ENCODE measurements at places on chromosomes 5 and 9.
A peak's percentile ranks its signal among the peaks of the same experiment; 100 is the strongest.

- no peak for DNase-seq
Observed at GRCh38 chr5:1448511-1449011, 3.3 kb upstream of the SLC6A3 start.

- DNase-seq = no peak
Observed at GRCh38 chr5:69509212-69509611, 16.6 kb downstream of the OCLN start.

DNA sequence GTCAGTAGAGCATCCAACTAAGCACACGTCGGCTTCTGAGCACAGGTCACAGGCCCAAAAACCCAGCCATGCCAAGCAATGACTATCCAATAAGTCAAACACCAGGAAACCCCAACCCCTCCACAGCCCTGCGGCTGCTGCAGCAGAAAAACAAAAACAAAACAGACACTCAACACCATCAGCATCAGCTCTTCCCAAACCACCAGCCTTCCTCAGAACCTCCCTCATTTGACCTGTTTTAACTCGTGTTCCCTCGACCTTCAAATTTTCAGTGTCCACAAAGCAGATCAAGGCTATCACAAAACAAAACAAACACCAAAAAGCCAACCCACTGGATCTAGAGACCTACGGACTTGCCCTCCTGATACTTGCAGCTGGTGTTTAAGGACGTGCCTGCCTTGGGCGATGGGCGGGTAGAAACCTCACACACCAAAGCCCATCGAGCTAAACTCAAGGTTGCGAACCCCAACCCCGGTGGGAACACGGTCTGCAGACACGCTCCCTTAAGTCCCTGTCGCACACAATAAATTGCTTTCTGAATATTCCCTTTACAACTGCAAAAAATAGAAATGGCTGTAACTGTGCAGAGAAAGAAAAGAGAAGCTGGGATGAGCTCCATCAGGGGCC, 247.1 kb upstream of the ANKRD55 start:
- peak; percentile 22 for DNase-seq

- DNase-seq = no peak
Observed at GRCh38 chr9:76369583-76369982, 24.6 kb downstream of the RFK start.

DNA sequence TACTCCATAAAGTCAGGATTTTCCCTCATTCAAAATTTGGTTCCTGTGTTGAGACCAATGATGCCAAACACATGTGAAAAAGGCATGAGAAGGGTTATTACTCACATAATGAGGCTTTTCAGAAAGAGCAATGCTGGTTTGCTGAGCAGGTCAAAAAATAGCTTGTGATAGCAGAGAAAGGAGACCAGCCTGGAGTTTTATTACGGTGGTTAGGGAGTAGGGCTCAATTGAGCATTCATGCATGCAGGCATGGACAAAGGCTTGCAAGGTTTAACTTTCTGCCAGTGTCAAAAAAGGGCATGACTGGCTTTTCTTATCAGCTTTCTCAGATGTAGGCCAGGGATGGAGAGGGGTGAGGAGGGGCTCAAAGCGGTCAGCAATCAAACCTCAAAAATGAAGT, 628.3 kb downstream of the DNAH5 start:
- no peak for DNase-seq

Measured in AG20443 (cell line).